ENCODE measurements at places on chromosomes 2 and 18.

DNA sequence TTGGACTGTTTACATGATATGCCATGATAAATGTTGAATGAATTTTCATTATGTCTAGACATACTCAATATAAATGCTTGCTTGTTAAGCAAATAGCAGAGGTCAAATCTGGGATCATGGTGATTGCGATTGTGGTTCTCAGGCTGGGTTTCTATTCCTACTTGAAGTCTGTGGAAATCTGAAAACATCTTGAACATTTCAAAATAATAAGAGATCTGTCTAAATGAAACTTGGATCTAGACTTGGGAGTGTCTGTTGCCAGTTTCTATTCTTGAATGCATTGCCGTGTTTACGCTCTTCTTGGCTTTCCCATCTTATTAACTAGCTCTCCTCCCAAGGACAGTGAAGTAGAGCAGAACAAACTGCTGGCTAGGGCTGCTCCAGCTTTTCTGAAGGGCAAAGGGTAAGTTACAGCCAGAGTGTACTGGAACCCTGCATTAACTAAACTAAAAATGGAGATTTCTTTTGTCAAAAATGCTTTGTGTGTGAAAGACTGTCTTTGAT, 127.7 kb downstream of the DTNA start:
- no peak for DNase-seq

GRCh38 chr2:25379535-25379934, 37.8 kb upstream of the DNMT3A start:
- no peak for DNase-seq

DNA sequence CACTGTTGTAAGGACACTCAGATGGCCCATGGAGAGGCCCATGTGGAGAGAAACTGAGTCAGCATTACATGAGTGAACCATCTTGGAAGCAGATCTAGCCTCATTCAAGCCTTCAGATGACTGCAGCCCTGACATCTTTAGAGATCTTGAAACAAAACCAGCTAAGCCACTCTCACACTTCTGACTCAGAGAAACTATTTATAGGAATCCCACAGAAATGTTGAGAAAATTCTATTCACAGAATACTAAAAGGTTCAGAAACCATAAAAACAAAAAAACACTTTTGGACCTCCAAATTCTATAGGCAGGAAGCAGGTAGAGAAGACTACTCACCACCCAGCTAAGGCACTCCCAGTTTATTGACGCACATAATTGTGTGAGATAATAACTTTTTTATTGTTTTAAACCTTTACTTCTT, 8.7 kb downstream of the TMEM169 start:
- DNase-seq: no peak

DNA sequence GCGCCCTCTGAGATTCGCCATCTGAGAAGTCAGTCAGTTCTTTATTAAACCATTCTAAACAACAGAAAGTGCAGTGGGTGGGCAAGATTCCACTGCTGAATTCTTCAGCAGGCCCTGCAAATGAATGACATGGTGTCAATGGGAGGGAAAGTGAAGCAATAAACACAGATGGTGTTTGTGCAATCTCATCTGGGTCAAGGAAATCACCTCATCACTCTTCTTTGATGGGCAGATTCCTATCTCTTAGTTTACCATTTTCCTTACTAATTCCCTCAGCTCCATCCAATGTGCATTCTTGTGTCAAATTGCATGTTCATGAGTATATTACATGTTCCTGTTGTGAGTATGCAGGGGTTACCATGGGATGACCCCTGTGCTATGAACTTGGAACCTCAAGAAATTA, 100.7 kb upstream of the CYP1B1 start:
- no peak for DNase-seq

- DNase-seq: no peak
Observed at GRCh38 chr18:57209713-57210106, 62.8 kb downstream of the BOD1L2 start.

DNA sequence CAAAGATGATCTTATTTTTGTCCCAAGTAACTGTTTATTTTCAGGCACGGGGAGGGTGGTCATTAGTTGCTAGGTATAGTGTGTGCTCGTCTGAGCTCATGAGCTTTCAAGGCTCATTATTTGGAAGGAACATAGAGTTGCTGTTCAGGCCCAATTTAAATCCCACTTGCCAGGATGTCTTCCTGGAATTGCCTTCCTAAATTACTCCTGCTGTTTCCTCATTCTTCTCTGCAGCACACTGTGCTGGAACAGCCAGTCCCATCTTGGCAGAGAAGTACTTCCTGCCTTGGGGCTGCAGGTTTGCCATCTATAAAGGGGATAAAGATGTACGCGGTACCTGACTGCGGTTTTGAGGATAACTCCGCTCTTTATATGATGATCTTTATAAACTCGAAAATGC, 37.3 kb downstream of the GREB1 start:
- no peak for DNase-seq

GRCh38 chr2:242013771-242014170, 144.2 kb downstream of the RTP5 start:
- no peak for DNase-seq

DNA sequence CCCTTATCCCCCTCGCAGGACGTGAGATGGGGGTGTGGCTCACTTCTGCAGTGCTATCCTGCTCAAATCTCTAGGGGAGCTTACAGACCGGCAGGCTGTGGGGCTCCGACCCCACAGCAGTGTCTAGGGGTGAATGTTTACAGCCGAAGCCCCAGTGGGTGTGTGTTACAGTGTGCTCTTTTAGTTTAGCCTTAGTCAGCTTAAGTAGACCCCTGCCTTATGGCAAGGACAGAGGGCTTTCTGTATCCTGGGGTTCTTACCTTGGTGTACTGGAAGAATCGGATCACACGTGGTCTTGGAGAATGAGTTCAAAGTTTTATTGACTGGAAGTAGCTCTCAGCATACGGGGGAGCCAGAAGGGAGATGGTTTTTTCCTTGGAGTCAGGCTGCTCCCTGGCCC, 348.2 kb upstream of the GYPC start:
- DNase-seq: no peak

- no peak for DNase-seq
Observed at GRCh38 chr2:90077948-90078347, 1386.5 kb downstream of the RPIA start.

- no peak for DNase-seq
Observed at GRCh38 chr18:370751-371608, 103.1 kb upstream of the THOC1 start.

- no peak for DNase-seq
Observed at GRCh38 chr18:45387229-45387628, 228.0 kb upstream of the SLC14A2 start.

DNA sequence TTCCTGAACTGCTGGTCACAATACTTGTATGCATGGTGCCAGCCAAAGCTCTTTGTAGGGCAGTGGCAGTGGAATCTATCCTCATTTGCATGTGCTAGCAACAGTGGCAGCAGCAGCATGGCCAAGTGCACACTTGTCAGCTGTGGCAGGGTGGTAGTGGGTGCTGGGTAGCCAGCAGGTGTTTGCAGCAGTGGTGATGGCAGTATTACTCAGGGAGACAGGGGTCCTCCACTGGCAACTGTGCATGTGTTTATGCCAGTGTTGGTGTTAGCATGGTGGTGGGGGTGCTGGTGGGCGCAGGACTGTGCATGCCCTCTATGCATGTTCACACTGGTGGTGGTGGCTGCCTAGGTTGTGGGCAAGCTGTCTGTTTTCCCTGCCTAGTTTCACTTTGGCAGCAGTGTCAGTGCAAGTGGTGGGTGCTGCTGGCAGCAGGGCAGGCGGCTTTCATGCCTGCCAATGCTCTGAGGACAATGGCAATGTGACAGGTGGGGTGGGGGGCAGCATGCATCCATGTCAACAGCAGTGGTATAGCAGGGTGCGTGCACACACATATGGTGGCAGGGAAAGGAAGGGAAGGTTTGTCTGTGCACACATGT, 41.2 kb downstream of the GALNT13 start:
- DNase-seq: no peak

DNA sequence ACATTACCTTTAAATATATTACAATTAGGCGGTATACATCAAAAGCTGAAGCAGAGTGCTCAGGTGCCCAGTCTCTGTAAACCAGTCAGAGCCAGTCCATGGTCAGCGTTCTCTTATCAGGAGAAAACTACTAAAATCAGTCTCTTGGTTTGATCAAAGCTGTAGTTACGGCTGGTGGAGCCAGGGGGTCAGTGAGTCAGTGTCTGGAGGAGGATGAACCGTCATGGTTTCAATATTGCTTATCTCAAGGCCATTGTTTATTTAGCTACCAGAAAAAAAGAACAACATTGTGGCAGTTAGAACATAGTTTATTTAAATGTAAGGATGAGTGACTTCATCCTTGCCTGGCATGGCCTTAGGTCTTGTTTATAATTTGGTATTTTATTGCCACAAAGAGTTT, 71.3 kb upstream of the NYAP2 start:
- no peak for DNase-seq

- DNase-seq: no peak
Observed at GRCh38 chr2:183532514-183532913, 408.3 kb downstream of the NUP35 start.

GRCh38 chr2:158677542-158677941, 117.6 kb upstream of the DAPL1 start:
- DNase-seq: no peak

- DNase-seq: no peak
Observed at GRCh38 chr2:26568076-26568890, 72.9 kb downstream of the CIB4 start.

DNA sequence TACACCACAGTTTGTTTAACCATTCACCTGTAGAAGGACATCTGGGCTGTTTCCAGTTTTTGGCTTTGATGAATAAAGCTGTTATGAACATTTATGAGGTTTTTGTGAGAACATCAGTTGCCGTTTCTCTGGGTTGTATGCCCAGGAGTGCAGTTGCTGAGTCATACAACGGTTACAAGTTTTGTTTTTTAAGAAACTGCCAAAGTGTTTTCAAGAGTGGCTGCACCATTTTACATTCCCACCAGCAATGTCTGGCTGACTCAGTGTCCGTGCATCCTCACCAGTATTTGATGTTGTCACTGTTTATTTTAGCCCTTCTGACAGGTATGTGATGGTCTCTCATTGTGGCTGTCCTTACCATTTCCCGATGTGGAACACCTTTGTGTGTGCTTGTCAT, 48.0 kb upstream of the GPR17 start:
- no peak for DNase-seq

DNA sequence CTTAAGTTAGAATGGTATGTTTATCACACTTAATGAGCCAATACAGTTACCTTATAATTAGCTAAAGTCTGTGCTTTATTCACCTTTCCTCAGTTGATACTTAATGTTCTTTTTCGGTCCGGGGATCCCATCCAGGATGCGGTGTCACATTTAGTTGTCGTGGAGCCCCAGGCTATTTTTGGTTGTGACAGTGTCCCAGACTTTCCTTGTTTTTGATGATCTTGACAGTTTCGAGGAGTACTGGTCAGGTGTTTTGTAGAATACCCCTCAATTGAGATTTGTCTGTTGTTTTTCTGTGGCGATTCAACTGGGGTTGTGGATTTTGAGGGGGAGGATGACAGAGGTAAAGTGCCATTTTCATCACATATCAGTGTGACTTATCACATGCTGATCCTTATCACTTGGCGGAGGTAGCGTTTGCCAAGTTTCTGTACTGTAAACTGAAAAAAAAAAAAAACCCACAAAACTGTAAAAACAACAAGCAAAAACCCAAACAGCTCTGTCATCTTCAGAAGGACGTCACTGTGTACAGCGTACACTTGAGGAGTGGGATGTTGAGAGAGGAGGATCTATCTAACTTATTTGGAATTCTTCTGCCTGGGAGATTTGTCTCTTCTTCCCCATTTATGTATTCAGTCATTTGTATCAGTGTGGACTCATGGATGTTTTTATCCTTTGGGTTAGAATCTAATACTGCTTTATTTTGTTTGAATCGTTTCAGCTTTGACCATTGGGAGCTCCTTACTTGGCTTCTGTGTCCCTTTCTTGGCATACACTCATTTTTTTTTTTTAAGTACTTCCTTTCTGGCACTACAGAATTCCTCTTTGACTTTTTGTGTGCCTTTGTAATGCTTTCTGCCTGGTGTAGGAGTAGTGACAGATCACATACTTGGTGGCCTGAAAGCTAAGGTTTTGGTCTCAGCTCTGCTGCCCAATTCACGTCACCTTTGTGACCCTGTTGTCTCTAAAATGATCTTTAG, 68.1 kb downstream of the FMNL2 start:
- DNase-seq: no peak

DNA sequence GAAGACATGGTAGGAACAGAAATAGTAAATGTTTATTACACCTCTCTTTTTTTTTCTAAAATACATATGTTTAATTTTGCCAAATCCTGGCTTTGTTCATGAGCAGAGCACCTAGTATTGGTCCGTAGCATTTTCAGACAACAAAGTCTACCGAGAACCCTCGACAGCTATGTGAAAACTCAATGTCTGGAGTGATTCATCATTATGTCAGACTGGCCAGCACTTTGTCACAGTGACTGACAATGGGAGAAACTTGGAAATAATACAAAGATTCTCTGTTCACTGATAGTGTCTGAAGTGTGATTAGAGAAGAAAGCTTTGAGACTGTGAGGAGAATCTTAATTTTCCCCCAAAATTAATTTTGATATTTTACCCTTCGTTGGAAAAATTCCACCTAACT, 143.0 kb downstream of the HNMT start:
- no peak for DNase-seq

- no peak for DNase-seq
Observed at GRCh38 chr2:26581266-26581990, 59.7 kb downstream of the CIB4 start.

- no peak for DNase-seq
Observed at GRCh38 chr18:13051950-13052349, 60.8 kb downstream of the CEP192 start.

GRCh38 chr2:10009811-10010781, 33.3 kb upstream of the KLF11 start:
- DNase-seq: no peak

DNA sequence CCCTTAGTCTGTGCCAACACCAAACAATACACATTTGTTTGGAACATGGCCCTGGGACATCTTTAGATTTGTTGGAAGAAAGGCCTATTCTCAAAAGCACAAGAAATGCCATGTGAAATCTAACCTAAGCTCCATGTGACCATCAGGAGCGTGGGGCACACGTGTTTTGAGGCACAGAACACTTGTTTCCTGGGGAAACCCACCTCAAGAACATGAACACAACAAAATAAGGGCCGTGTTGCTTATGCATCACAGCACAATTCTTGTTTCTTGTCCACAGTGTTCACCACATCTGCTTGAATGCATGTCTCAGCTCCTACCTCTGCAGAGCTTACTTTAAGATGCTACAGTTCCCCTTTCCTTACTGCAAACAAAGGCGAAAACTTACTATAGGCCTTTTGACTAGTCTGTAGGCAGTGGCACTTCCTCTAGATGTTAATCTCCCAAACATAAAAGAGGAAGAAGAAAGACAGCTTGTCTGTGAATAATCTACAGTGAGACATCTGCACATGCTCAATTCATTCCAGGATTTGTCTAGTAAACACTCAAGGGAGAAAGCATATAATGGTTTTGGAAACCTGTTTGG, 165.0 kb downstream of the ANKRD44 start:
- DNase-seq: peak; percentile 41

DNA sequence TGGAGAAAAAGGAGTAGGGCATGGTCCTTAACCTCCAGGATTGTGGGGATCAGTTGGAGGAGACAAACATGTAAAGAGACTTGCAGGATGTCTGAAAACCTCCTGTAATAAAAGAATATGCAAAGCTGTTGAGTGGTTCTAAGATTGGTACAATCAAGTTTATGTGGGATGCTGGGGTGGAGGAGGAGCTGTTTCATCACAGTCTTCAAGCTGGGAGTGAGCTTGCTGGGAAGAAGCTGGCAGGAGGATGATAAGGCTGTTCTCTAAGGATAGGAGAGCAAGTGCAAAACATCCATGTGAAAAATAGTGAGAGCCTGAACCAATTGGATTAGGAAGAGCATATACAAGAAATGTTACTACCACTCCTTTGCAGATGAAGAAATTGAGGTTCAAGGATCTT, 161.9 kb upstream of the CRIM1 start:
- no peak for DNase-seq

- no peak for DNase-seq
Observed at GRCh38 chr2:7838669-7839068, 843.2 kb upstream of the ID2 start.
